HepG2 (cell line): ENCODE measurements at places on chromosomes 12 and 14. TPM values are rescaled to one million over a fixed set of nuclear protein-coding genes. Genes with fewer than 3 reads are reported as not detected.

GRCh38 chr12:65364046-65364445, 85.6 kb downstream of the MSRB3 start:
- DNase-seq: no peak

GRCh38 chr14:70203686-70204085, 14.9 kb upstream of the SLC8A3 start:
- no peak for DNase-seq

DNA sequence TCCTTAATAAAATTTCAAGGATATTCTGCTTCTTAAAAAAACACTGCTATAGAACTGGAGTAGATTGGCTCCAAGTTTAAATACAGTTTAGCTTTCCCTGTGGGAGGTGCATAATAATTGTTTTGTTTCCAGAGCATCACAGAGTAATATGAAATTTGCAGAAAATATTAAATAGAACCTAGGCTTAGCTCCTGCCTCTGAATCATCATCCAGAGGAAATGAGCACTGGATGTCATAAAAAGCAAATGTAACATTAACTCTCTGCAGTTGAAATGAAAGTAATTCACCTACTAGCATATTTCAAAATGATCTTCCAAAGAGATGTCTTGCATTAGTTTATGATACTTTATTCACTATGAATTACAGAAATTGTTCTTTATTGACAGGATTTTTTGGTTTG, 769.8 kb downstream of the C12orf50 start:
- DNase-seq: no peak

DNA sequence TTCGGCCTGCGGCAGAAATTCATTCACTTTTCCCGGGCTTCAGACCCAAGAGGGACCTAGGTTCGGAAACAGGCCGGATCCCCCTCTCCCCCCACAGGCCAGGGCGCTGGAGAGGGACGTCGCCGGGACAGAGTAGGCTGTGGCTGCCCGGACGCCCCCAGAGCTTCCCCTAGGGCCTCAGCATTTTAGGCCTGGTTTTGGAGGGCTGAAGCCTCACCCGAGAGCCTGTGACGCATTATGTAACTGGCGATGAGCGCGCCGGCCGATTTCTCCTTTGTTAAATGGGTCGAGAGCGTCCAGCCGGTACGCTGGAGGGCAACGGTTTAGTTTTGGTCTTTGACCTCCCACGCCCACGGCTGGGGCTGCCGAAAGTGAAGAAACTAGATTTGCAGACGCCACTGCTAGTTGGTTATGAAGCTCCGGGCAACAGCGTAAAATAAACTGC, 657 bp downstream of the PEBP1 start:
- DNase-seq: peak; percentile 52

- DNase-seq: no peak
These were observed 66.2 kb downstream of the RNF34 start for GRCh38 chr12:121465921-121466793.

DNA sequence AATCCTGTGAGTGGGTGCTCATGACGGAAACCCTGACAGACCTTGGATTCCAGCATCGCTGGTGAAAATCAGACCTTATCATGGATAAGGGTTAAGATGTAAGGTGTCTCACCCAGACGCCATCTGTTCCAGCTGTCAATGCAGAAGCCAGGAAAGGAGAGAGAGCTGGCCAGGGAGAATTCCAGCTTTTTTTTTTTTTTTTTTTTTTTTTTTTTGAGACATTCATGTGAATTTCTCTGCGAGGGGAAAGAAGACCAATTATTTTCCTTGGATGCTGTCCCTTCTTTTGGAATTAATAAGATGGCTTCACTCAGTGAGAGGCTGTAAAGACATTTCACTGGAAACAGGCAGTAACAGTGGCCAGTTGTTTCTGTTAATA, 1.8 kb downstream of the TRAF3 start:
- no peak for DNase-seq

DNA sequence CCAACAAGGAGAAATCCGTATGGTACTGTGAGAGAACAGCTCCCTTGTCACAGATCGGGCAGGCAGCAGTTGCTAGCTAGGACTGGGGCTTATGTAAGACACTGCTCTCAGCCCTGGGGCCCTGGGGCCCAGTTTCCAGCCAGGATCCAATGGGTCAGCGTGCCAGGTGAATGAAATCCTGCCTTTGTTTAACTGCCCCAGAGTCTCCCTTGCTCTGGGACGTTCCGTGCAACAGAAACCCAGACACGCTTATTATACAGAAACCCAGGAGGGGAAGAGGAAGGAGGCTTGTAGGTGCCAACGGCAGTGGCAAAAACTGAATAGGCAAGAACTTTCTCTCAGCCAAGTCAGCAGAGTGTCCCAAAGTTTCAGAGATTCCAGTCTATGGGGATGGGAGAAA, 110.6 kb downstream of the DIO2 start:
- DNase-seq: no peak

- DNase-seq: no peak
These were observed 1.8 kb downstream of the SLC8A3 start for GRCh38 chr14:70186900-70187451.

DNA sequence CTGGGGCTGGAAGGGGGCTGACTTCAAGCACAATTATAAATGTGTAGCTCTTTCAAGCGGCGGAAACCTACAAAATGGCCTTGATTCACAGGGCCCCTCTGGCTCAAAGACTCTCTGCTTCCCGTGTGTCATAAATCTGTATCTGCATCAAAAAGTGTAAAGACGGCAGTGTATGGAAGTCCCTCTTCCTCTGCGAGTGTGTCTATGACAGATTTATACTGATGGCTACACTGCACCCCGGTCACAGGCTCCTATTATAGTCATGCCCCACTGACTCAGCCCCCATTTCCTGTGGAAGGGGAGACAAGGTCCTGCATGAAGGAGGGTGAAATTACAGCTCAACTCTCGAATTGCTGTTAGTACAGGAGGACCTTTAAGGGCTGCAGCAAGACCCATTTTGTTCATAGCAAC, 68.6 kb downstream of the HMGA2 start:
- DNase-seq: no peak

- DNase-seq: no peak
These were observed 6.6 kb downstream of the CFAP54 start for GRCh38 chr12:96495841-96496545.

- no peak for DNase-seq
These were observed 17.3 kb downstream of the GPRC5A start for GRCh38 chr12:12908711-12909110.

DNA sequence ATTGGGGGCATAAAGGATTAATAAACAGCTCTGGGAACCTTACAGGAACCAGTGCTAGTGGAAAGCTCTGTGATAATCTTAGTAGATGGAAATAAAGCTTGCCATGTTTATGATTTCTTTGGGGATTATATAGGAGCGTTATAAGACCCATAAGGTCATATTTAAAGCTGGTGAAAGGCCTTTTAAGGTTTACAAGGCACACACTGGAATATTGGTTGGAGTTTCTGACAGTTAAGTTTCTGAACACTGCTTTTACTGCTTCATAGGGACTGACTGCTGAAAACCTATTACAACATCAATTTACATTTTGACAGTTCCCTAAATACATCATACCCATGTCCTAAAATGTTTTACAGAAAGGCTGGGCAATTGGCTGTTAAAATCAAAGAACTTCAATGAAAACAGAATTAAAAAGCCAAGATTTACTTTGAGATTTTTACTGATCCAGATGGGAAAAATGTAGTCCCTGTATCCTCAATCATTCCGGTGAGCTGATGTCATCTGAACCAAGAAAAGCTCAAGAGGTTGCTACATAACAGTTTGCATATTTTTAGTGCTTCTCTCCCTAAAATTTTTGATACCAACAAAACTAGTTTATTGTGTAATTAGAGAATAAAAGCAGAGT, 153.7 kb upstream of the IGF1 start:
- DNase-seq: no peak

DNA sequence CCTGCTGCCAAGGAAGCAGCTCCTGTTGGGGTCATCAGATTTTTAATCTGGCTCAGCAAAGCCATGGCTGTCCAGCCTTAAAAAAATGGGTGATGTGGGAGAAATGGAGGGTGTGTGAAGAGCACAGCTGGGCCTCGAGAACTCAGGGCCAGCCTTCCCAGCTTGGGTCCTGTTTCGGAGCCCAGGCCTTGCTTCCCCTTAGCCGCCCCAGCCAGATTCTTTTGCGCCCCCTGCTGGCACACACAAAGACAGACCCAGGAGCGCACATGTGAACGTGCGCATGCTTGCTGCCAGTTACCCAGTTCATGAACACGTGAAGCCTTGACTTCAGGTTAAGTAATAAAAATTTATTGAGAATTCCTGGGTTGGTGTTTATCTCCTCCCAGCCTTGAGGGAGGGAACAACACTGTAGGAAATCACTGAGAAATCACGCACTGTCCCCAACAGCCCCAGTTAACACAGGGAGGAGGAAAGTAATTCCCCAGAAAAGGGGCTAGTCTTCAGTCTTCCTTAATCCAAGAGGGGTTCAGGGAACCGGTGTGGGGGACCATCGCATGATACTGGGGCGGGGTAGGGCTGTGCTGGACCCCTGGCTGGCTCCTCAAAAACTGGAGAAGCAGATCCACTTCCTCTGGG, 5.3 kb downstream of the PHB2 start:
- peak; percentile 72 for DNase-seq

- DNase-seq: no peak
These were observed 93.0 kb downstream of the SLC25A47 start for GRCh38 chr14:100416081-100416680.

GRCh38 chr14:65600742-65601141, 188.2 kb downstream of the FUT8 start:
- DNase-seq: no peak

Gene WSCD2
- not detected in 2 replicates for total RNA-seq

Gene CLEC1A
- total RNA-seq: not detected in 2 replicates

Gene RAB21
- 50.9 and 61.4 TPM in 2 replicates for total RNA-seq

Gene DBX2
- total RNA-seq: not detected in 2 replicates

Gene FAIM2
- total RNA-seq: not detected in 2 replicates

Gene PTCSC3
- not detected in 2 replicates for total RNA-seq

Gene VDR
- total RNA-seq: 0.21 and 0.33 TPM in 2 replicates

Gene NABP2
- total RNA-seq: 31.2 and 33.2 TPM in 2 replicates

Gene ACVRL1
- not detected in 2 replicates for total RNA-seq

Gene SLC39A2
- total RNA-seq: 0.11 TPM in 1 of 2 replicates, not detected in the other
